Mucosa of descending colon (tissue), 3 donors: ENCODE measurements at places on chromosomes 2 and 18.

GRCh38 chr2:133229974-133230373 lies 338.3 kb downstream of the NCKAP5 start:
- no peak for DNase-seq

DNA sequence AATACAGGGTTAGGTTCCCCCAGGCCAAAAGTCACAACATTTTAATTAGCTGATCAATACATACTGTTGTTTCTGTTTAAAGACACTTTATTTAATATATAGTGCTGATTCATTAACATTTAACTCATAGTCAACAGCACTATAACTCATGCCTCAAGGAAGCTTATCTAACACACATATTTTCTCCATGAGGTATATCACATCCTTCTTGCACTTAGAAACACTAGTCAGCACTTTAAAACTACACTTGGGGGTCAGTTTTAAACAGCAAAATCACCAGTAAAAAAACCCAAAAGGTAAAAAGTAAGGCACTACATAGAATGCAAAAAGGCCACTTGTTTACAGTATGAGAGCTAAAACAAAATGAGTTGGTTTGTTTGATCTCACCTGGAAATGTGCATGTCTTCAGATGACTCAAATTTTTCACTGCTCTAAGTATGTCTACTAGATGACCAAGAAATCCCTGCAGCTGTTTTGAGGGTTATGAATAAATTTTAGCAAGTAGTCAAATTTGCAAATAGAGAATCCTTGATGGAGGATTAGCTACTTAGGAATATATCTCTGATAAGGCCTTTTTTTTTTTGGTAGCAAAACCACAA lies 54.1 kb upstream of the EPB41L5 start:
- DNase-seq = no peak

- DNase-seq = peak; percentile 68
These were observed 21.9 kb upstream of the RNF149 start for GRCh38 chr2:101330253-101330933.

- DNase-seq = no peak
These were observed 168.3 kb upstream of the VRK2 start for GRCh38 chr2:57878171-57878865.

GRCh38 chr2:22079583-22079982 lies 955.8 kb downstream of the TDRD15 start:
- no peak for DNase-seq

GRCh38 chr2:235966396-235966795 lies 201.8 kb downstream of the GBX2 start:
- DNase-seq = no peak

DNA sequence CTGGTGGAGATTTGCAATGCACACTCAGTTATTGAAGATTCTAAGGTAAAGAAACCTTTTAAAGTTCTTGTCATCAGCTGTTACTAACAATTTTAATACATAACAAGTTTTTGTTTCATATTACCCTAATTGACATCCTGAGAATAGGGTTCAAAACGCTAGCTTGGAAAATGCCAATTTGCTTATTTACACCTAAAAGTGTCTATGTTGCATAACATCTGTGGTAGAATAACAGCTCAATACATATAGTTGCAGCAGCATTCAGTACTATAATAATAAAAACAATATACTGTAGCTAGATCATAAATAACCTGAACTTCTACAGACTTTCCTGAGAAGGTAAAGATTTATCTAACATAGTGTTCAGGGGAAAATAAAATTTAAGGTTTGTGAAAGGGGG lies 219.0 kb downstream of the OSR1 start:
- DNase-seq = no peak

- DNase-seq = no peak
These were observed 42.6 kb downstream of the PNO1 start for GRCh38 chr2:68200157-68200787.

DNA sequence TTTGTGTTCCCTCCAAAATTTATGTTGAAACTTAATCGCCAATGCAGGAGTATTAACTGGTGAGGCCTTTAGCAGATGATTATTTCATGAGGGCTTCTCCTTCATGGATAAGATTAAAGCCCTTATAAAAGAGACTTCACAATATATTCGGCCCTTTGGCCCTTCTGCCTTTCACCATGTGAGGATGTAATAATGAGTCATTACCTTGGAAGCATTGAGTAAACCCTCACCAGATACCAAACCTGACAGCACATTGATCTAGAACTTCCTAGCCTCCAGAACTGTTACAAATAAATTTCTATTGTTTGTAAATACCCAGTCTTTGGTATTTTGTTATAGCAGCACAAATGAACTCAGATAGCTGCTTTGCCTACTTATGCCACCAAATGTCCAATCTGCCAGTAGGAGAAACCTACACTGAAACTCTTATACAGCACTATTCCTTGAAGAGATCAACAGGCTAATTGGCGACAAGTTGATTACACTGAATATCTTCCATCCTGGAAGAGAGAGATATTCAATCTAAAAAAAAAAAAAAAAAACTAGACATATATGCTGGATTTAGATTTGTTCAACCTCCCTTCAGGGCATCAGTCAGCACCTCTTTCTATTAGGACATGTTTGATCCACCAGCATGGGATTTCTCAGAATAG lies 125.9 kb upstream of the COL5A2 start:
- no peak for DNase-seq

DNA sequence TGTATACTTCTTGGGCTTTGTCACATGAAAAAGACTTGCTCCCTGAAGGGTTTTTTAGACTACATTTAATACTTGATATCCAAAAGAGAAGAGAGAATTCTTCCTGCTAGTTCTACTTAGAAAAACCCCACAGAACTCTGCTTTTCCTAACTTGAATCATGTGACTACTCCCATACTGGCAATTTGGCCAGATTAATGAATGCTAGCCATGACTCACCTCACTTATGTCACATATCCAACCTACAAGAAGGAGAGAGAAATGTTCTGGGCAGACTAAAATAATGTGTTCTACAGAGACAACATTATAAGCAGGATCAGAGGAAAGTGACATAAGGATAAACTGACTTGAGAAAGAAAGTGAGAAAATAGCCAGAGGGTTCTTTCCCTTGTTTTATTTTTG lies 249.3 kb upstream of the GULP1 start:
- DNase-seq = no peak

- DNase-seq = no peak
These were observed 41.5 kb upstream of the CYRIA start for GRCh38 chr2:16707014-16707623.

DNA sequence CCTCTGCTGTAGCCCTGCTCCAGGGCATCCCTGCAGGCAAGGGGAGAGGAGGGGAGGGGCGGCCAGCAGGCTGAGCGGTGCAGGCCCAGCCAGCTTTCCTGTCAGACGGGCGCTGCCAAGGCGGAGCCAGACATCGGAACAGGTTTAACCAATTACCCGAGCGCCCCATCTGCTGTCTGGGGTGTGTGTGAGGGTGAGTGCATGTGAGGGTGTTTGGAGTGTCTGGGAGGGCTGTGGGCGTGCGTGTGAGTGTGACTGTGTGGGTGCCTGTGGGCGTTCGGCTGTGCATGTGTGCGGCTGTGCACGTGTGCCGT lies 20.0 kb downstream of the EMX1 start:
- DNase-seq = no peak

- DNase-seq = no peak
These were observed 16.0 kb upstream of the MSGN1 start for GRCh38 chr2:17800219-17800618.

DNA sequence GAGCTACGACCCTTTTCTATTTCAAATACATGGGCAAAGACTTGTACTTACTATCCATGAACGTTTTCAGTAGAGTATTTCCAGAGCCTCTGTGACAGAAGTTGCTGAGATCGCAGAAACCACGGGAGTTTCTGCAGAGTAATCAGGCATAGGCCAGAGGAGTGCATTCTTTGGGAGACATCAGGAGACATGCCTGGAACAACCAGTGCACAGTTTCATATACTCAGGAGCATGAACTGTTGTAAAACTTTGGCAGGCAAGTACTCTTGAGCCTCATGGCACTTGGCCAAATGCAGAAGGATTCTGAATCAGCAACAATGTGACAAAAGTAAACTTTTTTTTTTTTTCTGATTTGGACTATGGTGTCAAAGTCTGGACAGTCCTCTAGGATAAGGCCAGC lies 307.1 kb downstream of the GRB14 start:
- peak; percentile 17 for DNase-seq
